ENCODE measurements at places on chromosomes 2 and 18.

- no peak for DNase-seq
These were observed 41.3 kb upstream of the SLC1A4 start for GRCh38 chr2:64947885-64948284.

DNA sequence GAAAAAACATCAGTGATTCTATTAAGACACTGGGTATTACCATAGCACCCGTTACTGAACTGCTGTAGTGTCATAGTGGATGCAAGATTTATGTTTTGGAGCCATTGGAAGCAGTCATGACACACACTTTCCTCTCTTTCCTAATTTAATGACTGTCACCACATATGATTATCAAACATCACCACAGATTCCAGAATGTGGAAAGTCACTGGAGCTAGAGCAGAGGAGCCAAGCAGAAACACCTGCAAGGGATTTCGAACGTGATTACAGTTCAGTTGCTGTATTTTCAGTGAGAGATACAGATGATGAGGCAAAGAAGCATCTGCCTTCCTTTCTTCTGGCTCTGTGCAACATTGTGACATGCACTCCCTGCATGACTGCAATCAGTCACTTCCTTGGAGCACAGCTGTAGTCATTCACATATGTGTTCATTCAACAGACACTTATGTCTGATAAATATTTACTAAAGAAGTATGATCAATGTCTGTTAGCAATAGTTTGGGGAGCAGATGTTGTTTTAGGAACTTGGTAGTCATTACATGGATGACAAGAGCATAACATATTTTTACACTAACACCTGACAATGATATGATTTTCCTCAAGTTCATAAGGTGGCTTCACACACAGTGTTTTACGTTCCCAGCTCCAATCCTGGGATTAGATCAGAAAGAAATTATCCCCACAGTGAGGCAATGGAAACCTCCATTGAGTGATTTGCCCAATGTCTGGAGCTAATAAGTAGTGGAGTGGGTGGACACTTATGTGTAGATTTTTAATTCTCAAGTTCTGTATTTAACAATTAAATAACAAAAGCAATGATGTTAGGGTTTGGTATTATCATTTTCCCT, 416.6 kb downstream of the PLCL1 start:
- no peak for DNase-seq

- DNase-seq: peak; percentile 44
These were observed 525.8 kb upstream of the LINC00305 start for GRCh38 chr18:64674694-64675093.

DNA sequence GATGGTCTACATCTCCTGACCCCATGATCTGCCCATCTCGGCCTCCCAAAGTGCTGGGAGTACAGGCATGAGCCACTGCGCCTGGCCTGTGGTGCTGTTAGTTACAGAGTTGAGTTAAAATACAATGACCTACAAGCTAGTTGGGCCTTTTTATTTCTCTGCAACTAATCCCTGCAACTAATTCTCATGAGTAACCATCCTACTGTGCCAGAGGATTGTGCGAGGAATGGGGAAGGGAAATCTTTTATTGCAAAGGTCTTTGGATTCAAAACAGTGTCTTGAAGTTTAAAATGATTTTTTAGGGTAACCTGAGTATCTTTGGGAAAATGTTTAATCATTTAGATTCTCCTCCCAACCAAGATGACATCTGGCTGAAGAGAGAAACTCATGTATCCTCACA, 88.8 kb upstream of the RMDN2 start:
- DNase-seq: no peak

- peak; percentile 76 for DNase-seq
These were observed 3.4 kb downstream of the HS6ST1 start for GRCh38 chr2:128315122-128315828.

GRCh38 chr2:107595285-107595684, 231.4 kb upstream of the RGPD4 start:
- no peak for DNase-seq

- no peak for DNase-seq
These were observed 458.6 kb upstream of the CDH2 start for GRCh38 chr18:28635530-28635929.

- peak; percentile 87 for DNase-seq
These were observed 25.4 kb upstream of the SLC66A3 start for GRCh38 chr2:11129598-11130449.

GRCh38 chr2:30300456-30301221, 69.3 kb downstream of the LBH start:
- peak; percentile 13 for DNase-seq

DNA sequence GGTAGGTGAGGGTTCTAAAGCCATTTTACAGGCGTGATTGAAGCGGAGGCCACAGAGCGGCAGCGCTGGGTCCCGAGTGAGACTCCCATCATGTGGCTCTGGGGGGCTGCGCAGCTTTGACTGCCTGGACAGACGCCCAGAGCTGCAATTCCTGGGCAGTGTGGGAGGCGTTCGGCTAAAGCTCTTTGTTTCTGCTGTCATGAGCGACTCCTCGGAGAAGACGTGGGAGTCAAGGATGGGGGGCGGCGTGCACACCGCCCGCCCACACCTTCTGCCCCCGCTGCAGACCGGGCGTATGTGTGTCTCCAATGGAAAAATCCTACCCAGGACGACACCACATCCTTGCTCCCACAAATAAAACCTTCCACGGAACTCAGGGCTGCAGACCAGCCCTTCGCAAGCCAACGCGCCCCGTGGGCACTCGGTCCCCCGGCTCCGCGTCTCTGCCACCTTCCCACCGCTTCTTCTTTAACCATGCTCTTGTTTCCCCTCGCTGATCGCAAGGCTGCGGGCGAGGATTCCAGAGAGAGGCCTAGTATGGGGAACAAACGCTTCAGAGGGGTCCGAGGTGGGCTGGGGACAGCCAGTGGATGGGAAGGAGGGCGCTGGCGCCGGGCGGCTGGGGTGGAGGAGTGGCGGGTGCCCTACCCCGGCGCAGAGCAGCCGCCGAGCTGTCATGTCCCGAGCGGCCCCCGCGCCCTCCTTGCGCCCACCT, 680 bp upstream of the LBH start:
- peak; percentile 25 for DNase-seq

GRCh38 chr2:179177694-179178093, 86.9 kb downstream of the SESTD1 start:
- no peak for DNase-seq

DNA sequence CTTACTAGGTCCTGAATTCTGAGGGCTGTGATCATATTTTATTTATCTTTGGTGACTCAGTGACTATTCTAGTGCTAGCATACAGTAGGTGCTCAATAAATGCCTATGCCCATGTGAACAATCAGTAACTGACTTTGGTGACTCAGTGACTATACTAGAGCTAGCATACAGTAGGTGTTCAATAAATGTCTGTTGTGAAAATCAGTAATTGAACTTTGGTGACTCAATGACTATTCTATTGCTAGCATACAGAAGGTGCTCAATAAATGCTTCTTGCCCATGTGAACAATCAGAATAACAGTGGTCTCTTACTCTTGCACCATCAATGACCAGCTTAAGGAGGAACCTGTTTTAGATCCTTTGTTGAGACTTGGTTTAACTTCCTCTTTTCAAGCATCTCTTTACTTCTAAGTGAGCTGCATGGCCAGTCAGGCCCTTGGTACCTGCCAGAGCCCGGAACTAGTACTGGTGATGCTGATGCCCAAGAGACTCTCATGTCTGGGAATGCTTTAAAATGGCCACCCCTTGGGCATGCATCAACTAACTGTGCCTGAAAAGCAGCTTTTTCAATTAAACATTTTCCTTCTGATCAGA, 214.9 kb upstream of the SPRED2 start:
- DNase-seq: no peak

GRCh38 chr2:50126845-50127244, 905.1 kb downstream of the NRXN1 start:
- peak; percentile 92 for DNase-seq

DNA sequence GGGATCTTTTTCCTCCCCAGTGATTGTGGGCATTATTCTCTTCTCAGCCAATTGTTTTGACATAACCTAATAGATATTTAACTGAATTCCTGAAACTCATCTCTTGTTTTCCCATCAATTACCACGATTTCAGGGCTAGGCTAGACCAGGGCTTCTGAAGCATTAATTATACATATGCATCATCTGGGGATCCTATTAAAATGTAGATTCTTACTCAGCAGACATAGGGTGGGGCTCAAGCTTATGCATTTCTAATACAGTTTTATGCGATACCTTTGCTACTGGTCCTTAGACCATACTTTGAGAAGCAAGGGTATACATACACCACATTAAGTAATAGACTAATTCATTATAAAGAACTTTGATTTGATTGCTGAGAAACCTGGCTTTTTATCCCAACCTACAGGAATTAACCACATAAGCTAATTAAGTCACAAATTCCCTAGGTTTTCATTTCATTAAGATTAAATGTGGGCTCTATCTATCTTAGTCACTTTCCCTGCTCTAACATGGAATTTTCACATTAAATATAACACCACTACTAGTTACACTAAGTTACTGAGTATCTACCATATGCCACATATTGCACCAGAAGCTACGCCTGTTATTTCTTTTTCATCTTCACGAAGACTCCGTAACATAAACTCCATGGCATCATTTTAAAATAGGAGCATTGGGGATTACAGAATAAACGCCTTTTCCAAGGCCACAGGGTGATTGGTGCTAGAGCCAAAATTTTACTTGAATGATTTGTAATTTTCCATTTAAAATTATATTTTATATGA, 417.5 kb downstream of the DPP10 start:
- no peak for DNase-seq

DNA sequence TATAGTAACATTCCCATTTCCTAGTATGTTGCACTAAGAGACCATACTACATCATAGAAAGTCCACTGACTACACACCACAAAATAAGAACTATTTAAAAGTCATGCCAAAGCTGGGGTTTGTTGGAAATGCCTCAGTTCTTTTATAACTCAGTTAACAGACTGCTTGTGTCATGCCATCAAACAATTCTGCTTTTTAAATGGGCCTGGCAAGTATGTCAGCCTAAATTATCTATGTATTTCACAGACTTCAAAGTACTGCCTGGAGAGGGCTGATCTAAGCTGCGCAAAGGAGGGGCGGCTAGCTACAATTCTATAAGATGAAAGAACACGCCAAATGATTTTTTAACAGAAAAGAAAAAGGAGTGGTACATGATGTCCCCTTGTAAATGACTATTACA, 49.6 kb downstream of the FARSB start:
- no peak for DNase-seq

- no peak for DNase-seq
These were observed 225.1 kb upstream of the ITGA4 start for GRCh38 chr2:181231886-181232621.

DNA sequence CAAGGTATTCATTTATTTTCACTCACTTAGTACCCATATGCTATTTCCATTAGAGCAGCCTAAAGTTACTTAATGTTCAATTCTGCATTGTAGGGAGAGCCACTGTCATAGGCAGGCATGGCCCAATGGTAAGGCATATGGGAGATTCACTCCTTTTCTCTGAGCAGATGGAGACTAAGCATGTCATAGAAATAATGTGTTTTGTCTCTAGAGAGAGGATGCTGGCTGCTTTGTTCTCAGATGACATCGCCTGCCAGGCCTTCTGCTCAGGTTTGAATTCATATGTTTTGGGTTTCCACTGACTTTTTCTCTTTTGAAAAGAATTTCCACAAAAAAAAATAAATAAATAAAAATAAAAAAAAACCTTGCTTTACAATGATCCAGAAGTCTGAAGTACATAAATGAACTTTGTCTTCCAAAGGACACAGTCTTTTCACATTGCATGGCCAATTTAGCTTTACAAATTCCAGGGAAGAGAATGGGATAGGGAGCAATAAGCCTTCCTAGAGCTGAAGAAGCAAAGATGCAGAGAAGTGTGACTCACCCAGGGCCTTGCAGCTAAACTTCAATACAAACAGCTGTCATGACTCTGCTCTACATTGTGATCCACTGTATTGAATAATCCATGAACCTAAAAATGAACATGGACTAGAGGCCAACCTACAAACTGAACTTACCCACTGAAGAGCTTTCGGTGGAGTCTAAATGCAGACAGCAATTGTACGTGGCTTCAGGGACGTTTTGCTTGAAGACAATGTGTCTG, 422.5 kb downstream of the CMPK2 start:
- DNase-seq: no peak

All from NCI-H146 (cell line).